ENCODE measurements at places on chromosomes 2 and 18. TPM values are rescaled to one million over a fixed set of nuclear protein-coding genes. Genes with fewer than 3 reads are reported as not detected.
A peak's percentile ranks its signal among the peaks of the same experiment; 100 is the strongest.

DNA sequence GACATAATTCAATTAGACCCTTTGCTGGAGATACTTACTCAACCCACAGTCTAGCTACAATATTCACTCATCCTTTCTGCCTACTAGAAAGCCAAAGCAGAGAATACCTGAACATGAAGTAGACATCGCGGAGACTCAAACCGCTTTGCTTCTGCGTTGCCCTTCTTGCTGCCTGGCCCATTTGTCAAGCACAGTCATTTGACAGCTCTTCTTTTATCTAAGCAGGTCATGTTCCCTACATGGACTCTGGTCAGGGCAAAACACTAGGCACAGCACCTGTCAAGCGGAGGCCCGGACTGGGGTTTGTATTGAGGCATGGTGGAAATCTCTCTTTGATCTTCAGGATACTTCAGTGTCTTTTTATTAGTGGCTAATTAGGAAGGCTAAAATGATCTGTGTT lies 89.7 kb downstream of the FARSB start:
- no peaks in the 10 kb centered on the region for H3K4me1 ChIP-seq
- H3K27ac ChIP-seq: no peak overlapping the region
- no peaks in the 10 kb centered on the region for H3K27me3 ChIP-seq
- no peak for DNase-seq
- peaks cover 32% of the 10 kb centered on the region for H3K36me3 ChIP-seq

DNA sequence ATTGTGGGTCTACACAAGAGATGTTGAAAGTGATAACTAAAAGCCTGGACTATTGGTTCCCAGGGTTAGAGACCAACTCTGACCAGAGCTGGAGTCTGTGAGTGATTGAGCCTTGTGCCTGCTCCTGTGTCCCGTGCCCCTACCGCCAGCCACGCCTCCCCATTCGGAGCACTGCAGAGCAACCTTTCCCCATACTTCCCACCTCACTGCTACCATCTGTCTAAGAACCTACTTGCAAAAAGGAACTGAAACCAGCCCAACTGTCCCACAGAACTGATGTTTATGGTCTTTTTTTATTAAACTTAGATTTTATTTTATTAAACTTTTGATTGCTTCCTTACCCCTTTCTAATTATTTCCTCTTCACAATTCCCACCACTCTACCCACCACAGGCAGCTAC lies 300.3 kb upstream of the MGAT5 start:
- H3K4me3 ChIP-seq: no peak overlapping the region
- H3K27ac ChIP-seq: no peak overlapping the region
- H3K27me3 ChIP-seq: no peaks in the 10 kb centered on the region
- H3K36me3 ChIP-seq: no peaks in the 10 kb centered on the region

- no peaks in the 10 kb centered on the region for H3K36me3 ChIP-seq
- DNase-seq: no peak
- H3K4me1 ChIP-seq: no peaks in the 10 kb centered on the region
- no peak overlapping the region for H3K4me3 ChIP-seq
- H3K27me3 ChIP-seq: no peaks in the 10 kb centered on the region
Measured at GRCh38 chr2:27929916-27930486, 39.5 kb downstream of the BABAM2 start.

DNA sequence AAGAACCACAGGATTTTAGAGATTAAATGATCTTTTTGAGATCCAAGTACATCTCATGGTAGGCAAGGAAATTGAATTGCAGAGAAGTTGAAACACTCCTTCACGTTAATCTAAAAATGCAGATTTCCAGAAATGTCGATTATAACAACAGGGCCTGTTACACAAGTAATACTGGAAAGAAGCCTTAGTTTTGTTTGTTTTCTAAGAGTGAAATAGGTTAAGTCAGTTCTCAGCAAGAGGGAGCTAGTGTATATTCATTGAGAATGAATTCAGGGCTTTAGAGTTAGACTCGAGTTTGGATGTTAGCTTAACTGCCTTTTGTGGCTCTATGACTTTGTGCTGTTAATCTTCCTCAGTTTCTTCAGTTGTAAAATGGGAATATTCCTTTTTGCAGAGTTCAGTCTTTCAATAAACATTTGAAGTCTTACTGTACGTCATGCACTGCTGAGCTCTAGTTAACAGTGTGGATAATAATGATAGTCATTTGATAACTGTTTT lies 926 bp downstream of the NDUFV2 start:
- H3K36me3 ChIP-seq: no peaks in the 10 kb centered on the region
- H3K4me3 ChIP-seq: peak overlapping the region; percentile 84
- H3K4me1 ChIP-seq: peaks cover 59% of the 10 kb centered on the region
- no peaks in the 10 kb centered on the region for H3K27me3 ChIP-seq

DNA sequence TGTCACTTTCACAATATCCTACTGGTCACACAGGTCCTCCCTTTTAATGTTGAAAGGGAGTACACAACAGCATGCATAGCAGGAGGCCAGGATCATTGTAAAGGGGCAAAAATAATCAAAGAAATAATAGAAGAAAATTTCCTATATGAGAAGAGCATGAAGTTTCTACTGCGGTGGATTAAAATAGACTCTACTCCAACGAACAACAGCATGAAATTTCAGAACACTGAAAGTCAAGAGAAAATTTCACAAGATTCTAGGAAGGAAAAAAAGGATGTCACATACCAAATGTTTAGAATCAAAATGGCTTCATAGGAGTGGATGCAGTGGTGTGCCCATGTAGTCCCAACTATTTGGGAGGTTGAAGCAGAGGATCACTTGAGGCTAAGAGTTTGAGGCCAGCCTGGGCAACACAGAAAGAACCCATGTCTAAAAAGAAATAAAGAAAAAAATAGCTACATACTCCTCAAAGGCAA lies 72.0 kb upstream of the EPAS1 start:
- no peaks in the 10 kb centered on the region for H3K27me3 ChIP-seq
- no peak overlapping the region for H3K4me3 ChIP-seq
- DNase-seq: no peak
- H3K36me3 ChIP-seq: no peaks in the 10 kb centered on the region
- peak overlapping the region; percentile 9 for H3K27ac ChIP-seq
- peaks cover 35% of the 10 kb centered on the region for H3K4me1 ChIP-seq

- H3K27me3 ChIP-seq: no peaks in the 10 kb centered on the region
- no peak overlapping the region for H3K27ac ChIP-seq
- H3K36me3 ChIP-seq: peaks cover 8% of the 10 kb centered on the region
- H3K4me3 ChIP-seq: no peak overlapping the region
Measured at GRCh38 chr18:70154591-70155194, 50.8 kb downstream of the RTTN start.

GRCh38 chr2:181370126-181370525 lies 87.1 kb upstream of the ITGA4 start:
- no peaks in the 10 kb centered on the region for H3K27me3 ChIP-seq
- no peak for DNase-seq
- no peaks in the 10 kb centered on the region for H3K4me1 ChIP-seq
- H3K27ac ChIP-seq: no peak overlapping the region
- no peaks in the 10 kb centered on the region for H3K36me3 ChIP-seq

DNA sequence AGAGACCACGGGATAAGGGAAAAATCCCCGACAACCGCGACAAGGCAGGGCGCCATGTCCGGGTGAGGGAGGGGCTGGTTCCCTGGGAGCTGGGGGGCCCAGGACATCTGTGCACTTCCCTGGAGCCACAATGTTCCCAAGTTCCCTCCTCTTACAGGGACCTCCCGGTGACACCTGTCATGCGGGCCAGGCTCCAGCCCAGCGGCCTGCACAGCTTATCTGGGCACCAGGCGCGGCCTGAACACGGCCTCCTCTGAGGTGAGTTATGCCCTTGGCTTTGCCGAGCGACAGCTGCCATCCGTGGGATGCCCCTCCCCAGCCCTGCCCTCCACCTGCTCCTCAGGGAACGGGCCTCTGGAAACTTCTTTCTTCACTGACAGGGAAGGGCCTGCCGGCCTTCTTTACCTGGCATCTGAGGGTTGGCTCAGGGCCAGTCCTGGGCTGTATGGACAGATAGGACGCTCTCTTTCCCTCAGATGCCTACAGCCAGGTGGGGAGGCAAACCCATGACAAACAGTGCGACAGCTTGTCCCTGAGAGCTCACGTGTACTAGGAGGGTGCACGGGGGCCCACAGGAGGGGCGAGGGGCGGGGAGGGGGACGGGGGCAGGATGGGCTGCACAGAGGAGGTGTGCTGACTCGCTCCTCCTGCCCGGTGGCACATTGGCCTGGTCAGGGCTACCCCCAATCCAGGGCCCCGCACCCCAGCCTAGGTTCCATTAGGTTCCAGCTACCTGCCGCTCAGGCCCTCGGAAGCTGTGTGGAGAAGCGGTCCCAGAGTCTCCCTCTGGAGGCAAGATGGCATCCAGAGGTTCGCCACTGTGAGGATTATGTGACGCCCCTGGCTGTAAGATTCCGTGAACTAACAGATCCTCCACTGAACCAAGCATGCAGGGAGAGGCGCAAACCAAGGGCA lies 34.9 kb upstream of the HPCAL1 start:
- H3K27me3 ChIP-seq: no peaks in the 10 kb centered on the region
- no peaks in the 10 kb centered on the region for H3K36me3 ChIP-seq
- no peak for DNase-seq
- no peaks in the 10 kb centered on the region for H3K4me1 ChIP-seq
- H3K27ac ChIP-seq: no peak overlapping the region
- no peak overlapping the region for H3K4me3 ChIP-seq

- H3K36me3 ChIP-seq: no peaks in the 10 kb centered on the region
- no peaks in the 10 kb centered on the region for H3K4me1 ChIP-seq
- H3K27me3 ChIP-seq: no peaks in the 10 kb centered on the region
- no peak overlapping the region for H3K27ac ChIP-seq
Measured at GRCh38 chr2:7633566-7634153, 716.4 kb downstream of the RNF144A start.

DNA sequence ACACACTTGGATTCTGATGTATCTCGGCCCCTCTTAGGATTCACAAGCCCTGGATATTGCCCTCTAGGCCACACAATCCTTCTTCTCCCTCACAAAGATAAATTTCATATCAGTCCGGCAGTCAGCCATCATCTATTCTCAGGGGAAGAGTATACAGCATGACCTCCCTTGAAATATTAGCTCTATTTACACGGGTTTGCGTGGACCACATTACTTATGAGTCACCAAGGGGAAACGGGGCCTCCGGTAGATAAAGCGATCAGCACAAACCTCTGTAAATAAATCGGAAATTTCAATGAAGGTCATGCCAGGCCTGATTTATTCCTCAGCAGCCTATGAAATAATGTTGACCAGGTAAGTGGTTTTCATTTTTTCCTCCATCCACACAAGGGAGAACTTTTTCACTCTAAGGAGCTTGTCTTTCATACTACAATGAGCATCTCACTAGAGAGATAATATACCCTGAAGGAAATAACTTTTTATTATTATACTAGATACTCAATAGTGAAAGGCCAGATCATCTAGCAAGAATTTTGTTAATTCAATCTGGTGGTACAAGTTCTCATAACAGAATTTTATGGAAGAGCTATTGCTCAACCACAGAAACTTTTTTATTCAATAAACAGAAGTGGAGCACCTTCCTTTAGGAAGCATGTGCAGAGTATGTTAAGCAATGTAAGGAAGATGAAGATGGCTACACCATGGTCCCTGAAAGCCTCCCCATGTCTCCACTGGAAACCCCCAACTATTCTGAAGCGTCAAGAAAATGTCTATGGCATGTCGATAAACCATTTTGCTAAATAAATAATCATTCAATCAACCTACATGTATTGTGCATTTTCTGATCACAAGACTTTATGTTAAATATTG lies 125.2 kb upstream of the PIK3C3 start:
- no peaks in the 10 kb centered on the region for H3K36me3 ChIP-seq
- no peak overlapping the region for H3K27ac ChIP-seq
- no peaks in the 10 kb centered on the region for H3K4me1 ChIP-seq
- no peak overlapping the region for H3K4me3 ChIP-seq

DNA sequence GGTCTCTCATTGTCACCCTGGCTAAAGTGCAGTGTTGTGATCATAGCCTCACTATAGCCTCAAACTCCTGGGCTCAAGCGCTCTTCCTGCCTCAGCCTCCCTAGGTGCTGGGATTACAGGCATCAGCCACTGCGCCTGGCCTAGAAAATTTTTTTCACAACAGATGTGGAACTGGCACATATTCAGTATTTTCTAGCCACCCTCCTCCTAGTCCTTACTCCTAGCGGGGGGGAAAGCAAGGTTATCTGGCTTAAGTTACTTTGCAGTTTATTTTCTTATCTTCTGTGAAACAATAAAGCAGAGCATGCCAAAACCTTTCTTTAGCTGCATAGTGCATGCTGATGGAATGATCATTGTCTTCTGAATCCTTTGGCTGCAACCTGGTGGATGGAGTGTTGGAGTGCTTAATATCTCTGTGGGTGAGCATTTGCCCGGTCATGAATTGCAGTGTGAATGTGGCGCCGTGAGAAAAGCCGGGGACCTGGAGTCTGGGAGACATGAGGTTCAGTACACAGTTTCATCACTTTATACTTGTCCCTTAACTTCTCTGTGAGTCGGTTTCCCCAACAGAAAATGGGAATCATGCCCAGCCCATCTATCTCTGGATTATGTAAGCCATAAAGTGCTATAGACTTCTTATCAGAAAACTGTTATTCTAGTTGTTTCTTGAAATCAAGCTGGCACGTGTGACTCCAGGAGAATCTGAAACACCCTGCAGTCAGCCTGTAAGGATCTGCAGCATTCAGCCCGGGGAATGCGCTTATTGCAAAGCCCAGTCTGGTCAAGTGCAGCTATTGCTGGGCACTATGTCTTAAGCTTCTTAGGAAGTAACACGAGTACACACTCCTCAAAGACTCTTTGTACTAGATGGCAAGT lies 38.2 kb upstream of the MAP3K20 start:
- H3K27ac ChIP-seq: no peak overlapping the region
- H3K36me3 ChIP-seq: no peaks in the 10 kb centered on the region
- H3K4me1 ChIP-seq: no peaks in the 10 kb centered on the region
- H3K27me3 ChIP-seq: no peaks in the 10 kb centered on the region
- H3K4me3 ChIP-seq: no peak overlapping the region

LYPD1 gene
- 2.5 TPM for total RNA-seq

MAP4K3 gene
- total RNA-seq: 26.0 TPM

IL36B gene
- total RNA-seq: not detected
